ENCODE measurements at places on chromosomes 16 and 17.

DNA sequence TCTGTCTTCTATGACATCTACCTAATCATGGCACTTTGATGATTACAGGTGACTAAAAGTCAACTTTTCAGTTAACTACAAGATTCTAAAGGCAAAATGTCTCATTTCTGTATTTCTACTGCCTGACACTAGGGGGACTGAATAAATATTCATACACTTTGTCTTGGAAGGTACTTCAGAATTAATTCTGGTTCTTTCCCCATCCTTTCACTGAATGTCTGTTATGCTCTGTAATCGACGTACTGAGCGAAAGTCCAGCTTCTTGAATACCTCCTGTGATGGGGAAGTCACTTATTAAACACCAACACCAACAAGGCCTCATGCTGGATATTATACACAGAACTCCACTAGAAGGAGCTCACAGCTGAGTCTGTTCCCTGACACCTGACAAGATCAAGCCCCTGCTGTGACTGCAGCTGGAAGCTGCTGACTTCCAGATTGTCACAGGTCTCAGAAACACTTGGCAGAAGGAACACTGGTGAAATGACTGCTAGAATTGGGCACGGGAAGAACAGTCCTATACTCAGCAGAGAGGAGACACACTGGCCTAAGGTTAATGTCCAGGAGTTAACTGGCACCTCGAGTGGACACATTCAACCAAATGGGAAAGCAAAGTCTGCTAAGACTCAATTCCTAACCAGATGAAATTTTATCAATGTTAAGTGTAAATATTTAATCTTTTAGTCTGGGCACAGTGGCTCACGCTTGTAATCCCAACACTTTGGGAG, 31.9 kb downstream of the CMC2 start:
- DNase-seq: no peak

- peak; percentile 74 for DNase-seq
Observed at GRCh38 chr17:56592487-56593085, 913 bp upstream of the NOG start.

DNA sequence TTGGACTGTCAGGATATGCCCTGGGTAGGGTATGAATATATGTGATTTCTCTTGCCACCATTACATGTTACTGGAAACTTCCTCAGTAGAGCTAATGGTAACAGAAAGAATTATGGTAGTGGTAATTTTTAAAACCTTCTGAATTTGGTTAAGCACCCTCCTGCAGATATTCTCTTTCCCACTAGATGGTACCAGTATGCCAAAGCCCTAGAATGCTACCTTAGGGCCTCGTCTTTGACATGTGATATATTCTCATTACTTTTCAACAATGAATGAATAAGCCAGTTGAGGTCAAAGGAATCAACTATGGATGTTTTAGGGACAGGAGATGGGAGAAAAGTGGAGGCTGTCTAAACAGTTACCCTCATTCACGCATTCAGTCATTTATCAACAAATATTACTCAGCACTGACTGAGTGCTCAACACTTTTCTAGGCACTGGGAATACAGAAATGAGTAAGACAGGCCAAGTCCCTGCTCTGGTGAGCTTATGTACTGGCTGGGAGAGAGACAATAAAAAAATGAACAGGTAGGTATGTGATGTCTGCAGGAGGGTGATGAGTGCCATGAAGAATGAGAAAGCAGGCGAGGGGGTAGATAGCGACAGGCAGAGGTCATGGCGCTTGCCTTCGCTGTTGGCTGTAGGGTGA, 14.7 kb downstream of the CDH13 start:
- no peak for DNase-seq

DNA sequence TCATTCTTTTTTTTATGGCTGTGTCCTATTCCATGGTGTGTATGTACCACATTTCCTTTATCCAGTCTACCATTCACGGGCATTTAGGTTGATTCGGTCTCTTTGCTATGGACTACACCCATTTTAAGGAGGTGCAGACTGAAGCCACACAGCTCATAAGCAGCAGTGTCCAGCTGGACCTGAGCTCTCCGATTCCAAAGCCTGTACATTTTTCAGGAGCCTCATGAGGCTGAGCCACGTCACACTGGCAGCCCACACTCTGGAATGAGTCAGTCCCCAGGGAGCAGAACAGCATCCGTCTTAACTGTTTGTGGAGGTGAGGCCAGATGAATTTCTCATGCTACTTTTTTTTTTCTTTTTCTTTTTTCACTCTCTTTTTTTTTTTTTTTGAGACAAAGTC, 116.1 kb downstream of the C16orf95 start:
- DNase-seq: no peak

DNA sequence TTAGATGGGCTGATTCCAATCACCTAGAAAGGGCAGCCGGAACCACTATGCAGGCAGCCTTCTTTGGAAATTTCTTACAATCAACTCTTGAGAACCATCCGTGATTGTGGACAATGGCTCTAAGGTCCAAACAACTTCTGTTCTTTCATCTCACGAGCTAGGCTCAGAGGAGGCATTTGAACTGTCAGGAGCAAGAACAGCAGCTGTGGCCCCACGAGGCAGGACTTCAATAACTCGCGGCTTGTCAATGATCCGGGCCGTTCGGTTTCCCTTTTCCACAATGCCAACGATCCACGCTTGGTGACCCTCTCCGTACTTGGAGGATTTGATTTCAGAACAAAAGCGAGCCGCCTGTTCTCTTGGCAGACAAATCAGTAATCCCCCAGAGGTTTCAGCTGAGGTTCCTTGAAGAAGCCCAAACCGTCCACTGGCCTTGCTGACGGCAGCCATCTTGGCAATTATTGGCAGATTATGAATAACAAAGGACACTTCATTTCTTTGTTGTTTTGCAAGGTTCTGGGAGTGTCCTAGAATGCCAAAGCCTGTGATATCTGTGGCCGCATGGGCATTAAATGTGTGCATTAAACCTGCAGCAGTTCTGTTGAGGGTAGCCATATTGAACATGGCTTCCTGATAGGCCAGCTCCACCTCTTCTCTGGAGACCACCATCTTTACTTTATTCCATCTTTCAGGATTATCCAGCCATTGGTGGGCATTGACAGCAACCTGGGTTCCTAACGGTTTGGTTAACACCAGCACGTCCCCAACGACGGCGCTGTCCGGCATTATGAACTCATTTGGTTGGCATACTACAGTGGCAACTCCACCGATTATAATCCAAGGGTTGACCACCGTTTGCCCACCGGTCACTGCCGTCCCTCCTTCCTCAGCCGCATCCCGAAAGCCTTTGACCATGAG, 1.2 kb downstream of the SEPHS2 start:
- DNase-seq: no peak

DNA sequence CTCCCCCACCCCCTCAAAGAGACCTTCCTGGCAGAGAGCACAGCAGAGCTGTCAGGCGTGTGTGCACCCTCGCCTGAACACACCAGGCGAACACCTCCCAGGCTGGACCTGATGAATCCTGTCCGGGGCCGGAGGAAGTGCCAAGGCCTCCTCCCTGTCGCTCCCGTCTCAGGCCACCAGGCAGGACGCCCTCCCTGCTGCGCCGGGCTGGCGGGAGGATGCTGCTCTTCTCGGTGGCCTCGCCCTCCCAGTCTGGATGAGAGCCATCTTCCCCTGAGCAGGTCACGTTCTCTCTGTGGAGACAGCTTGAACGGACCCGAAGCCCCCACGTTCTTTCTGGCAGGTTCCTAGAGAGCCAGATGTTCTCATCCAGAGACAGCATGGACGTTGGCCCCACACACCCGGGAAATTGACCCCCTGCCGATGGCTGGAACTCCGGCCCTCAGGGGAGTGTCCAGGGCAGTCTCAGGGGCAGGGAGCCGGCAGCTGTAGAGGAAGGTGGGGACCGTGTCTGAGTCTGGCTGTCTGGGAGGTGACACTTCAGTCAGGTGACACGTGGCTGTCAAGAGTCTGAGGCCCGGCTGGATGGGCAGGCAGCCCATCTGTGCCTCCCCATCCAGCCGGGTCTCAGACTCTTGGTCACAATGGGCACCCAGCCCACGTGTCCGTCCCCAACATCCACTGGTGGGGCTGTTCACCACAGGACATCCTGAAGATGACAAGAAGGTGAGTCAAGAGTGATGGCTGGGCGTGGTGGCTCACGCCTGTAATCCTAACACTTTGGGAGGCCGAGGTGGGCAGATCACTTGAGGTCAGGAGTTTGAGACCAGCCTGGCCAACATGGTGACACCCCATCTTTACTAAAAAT, 5.0 kb upstream of the TIMP2 start:
- DNase-seq: no peak

DNA sequence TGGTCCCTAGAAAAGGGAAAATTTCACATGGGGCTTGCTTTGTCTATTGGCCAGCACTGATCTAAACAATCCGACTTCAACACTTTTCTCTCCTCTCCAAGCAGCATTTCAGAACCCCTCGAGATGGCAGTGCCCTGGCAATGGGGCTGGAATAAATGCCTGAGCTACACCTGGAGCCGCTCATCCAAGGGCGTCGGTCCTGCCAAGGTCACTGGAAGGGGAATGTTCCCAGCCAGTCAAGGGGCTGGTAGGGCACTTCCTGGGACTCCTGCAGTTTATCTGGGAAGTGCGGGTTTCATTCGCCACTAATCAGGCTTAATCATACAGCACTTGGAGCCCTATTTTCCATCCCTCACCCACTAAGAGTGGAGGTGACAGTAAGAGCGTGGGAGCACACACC, 17.1 kb downstream of the MEAK7 start:
- DNase-seq: no peak

GRCh38 chr17:77905766-77906165, 52.7 kb upstream of the TNRC6C start:
- no peak for DNase-seq

- no peak for DNase-seq
Observed at GRCh38 chr16:89506791-89507191, 1.4 kb upstream of the SPG7 start.

- no peak for DNase-seq
Observed at GRCh38 chr16:61233713-61234112, 802.5 kb downstream of the CDH8 start.

DNA sequence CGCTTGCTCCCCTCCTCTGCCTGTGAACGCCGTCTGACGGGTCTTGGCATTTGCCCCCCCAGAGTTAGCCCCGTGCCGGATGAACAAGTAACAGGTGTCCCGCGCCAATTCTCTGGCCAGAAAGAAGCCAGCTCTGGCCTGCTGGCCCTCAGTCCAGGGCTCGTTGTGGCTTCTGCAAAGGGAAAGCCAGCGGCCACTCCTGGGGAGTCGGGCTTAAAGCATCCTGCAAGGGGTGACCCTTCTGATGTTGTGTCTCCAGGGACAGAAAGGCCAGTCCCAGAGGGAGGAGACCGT, 18.4 kb upstream of the OSGIN1 start:
- no peak for DNase-seq

- DNase-seq: peak; percentile 76
Observed at GRCh38 chr16:71726476-71727315, 2.2 kb upstream of the PHLPP2 start.

- DNase-seq: no peak
Observed at GRCh38 chr17:52227926-52228325, 69.4 kb upstream of the CA10 start.

DNA sequence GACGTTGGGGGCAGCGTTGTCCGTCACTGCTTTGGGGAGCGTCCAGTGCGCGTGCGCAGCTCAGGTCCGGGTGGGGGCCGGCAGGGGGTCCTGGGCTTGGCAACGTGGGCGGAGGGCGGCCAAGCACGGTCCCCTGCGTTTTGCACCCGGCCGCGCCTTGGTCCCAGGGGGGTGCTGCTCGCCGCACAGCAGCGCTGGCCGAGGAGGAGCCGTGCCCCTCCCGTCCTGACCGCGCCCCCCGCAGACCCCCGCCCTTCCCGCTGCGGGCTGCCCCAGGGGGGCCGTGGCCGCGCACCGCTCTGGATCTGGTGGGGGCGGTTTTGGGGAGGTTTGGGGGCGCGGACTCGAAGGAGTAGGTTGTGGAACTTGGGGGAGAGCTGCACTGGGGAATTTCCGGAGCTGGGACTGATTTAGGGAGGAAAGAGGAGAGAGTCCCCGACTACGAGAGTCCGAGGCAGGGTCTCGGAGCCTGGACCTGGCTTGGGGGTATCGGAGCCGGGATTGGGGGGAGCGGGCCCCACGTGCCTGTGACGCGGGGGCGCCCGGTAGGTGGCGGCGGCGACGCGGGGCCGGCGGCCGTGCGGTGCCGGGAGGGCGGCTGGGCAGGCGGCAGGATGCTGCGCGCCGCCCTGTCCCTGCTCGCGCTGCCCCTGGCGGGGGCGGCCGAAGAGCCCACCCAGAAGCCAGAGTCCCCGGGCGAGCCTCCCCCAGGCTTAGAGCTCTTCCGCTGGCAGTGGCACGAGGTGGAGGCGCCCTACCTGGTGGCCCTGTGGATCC, at the start of gene SLC9A5:
Gene SLC9A5, plus strand, starts transcription at position 579 of the 777 bp plus-strand sequence. Its CDS starts 36 bp downstream, at position 615.
- DNase-seq: no peak

GRCh38 chr17:34117811-34118210, 137.3 kb upstream of the CCL2 start:
- no peak for DNase-seq

- DNase-seq: no peak
Observed at GRCh38 chr17:4998732-4999429, 1.1 kb downstream of the KIF1C start.

DNA sequence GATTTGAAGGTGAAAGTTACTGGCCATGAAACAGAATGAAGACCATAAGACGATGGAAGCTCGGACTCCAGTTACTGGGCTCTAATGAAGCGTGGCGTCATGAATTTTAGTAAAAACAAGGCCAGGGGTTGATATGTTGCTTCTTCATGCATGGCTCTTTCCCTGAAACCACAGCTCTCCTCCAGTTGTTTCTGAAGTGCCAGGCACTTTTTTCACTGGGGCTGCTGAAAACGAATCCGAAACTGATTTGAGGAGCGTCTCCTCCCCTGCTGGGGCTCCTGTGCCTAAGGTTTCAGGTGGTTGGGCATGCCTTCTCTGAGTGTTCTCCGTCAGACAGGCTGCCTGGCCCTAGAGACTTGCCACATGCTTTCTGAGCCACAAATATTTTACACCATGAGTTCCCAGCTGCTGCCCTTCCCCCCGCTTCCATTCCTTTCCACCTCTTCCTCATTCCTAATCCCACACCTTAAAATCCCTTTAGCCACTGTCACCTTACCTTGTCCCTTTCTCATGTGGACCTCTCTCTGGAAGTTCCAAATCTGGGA, 3.7 kb upstream of the MYL4 start:
- DNase-seq: no peak
